ENCODE measurements at places on chromosomes 13 and 19.

GRCh38 chr19:13262450-13262849, 112.2 kb downstream of the IER2 start:
- peak; percentile 10 for DNase-seq

- no peak for DNase-seq
These were observed 189.0 kb downstream of the LMO7 start for GRCh38 chr13:75825161-75825560.

DNA sequence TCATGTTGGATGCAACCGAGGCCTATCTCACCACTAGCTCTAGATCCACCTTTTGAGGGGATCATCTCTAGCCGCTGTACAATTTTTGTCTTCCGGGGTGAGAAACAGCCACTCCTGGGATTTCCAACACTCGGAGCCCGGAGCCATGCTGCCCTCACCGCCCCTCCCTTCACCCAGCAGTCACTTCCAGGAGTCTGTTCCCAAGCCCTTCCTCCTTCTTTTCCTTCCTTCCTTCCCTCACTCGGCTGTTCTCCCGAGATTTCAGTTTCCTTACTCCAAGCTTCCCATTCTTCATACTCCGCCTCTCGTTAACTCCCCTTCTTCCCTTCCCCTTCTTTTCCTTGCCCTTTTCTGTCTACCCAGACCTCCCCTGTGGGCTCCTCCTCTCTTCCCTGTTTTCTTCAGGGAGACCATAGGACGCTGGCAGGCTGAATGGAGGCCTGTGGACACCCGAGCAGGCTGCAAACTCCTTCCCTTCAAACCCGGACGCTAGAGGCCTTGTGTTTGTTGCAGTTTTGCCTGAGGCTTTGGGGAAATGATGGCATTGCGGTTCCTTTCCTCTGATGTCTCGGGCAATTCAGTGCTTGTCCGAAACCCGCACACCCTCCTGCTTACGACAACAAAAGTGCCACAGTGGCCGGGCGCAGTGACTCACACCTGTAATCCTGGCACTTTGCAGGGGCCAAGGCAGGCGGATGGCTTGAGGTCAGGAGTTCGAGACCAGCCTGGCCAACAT, 96.0 kb downstream of the CAB39L start:
- no peak for DNase-seq

DNA sequence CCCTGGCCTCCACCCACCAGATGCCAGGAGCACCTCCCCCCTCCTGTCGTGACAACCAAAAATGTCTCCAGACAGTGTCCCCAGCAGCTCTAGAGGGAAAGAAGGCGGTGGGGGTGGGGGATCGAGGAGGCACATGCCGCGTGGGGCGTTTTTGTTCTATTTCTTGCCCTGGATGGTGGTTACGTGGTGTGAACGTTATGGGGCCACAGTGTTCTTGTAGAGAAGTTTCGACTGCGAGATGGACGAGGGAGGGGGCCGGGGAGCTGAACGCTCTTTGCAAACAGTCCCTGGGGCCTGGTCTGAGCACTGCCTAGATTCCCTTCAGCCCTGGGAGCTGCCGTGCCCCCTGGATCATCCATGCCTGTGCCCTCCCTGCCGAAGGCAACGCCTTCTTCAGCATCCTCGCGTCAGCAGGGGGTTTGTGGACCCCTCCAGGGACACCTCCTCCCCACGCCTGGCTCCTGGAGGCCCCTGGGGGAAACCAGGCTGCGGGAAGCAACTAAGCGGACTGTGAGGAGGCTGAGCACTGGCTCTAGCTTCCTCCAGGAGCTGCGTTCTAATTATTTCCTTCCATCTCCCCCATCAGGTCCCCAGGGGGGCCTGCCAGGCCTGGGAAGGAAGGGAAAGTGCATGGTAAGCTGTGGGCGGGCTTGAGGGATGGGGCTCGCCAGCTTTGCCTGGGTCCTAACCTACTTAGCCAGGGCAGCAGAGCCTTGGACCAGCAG, 131.5 kb downstream of the IER2 start:
- no peak for DNase-seq

- peak; percentile 47 for DNase-seq
These were observed 10.1 kb upstream of the NFIX start for GRCh38 chr19:12985049-12985776.

- peak; percentile 28 for DNase-seq
These were observed 147.4 kb downstream of the ABCC4 start for GRCh38 chr13:95153647-95154412.

DNA sequence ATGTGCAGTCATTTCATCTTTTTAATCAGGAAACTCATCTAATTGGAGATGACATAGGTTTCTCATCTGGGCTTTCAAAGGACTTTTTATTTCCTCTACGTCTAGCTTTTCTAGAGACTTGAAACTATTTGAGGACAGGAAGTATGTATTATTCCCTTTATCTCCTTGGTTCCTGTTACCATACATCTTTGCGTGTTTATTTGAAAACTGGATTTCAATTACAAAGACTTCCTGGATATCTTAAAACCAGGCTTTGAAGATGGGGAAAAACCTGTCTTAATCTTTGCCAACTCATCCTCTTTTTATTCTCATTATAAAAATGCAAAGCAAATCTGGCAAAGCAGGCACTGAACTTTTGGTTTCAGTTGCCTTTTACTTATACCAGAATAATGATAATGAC, 130.5 kb downstream of the LMO7 start:
- DNase-seq: no peak

- DNase-seq: no peak
These were observed 76.3 kb upstream of the GPR183 start for GRCh38 chr13:99383511-99383921.

- DNase-seq: no peak
These were observed 61.3 kb downstream of the OLFM4 start for GRCh38 chr13:53089951-53090350.

DNA sequence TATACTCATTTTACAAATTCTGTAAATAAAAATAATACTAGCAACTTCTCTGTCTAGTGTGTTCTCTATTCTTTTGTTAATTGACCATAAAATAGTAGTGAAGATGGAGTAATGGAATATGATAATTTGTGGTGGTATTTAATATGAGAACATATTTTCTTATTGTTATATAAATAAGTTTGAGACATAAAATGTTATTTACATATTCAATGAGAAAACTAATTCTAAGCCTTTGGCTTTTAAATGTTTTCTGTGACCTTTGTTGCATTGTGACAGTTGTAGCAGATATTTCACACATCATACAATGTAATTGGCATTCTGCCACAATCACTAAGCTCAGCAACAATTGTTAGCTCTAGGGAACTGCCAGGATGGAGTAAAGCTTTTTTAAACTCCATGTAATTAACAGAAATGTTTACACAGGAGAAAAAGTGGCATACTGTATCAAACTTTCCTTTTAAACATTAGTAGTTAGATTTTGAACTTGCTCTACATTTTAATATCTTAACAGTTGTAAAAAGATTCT, 562.1 kb upstream of the PCDH9 start:
- DNase-seq: no peak

DNA sequence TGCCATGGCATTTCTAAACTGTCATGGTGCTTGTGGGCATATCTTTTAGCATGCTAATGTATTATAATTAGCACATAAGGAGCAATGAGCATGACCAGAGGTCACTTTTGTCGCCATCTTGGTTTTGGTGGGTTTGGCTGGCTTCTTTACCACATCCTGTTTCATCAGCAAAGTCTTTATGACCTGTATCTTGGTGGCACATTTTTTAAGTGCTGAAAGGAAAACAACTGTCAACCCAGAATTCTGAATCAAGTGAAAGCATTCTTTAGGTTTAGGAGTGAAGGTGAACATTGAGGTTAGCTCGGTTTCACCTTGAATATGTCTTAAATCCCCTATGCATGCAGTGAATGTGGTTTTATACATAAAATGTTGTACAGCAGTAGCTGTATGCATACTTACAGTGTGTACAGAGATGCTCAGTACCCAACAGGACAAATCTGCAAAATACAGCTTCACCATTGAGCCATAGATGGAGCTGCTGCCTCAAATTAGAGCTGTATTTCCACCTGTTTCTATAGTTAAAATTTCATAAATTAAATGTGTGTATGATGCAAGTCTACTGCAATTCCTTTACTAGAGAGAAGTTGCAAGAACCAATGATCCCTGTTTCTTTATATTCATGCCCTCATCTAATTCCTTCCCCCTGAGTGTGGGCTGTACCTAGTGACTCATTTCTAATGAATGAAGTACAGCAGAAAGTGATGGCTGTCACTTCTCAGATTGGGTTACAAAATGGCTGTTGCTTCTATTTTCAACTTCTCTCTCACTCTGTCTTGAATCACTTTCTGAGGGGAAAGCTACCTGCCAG, 25.2 kb upstream of the IGSF23 start:
- DNase-seq: no peak

DNA sequence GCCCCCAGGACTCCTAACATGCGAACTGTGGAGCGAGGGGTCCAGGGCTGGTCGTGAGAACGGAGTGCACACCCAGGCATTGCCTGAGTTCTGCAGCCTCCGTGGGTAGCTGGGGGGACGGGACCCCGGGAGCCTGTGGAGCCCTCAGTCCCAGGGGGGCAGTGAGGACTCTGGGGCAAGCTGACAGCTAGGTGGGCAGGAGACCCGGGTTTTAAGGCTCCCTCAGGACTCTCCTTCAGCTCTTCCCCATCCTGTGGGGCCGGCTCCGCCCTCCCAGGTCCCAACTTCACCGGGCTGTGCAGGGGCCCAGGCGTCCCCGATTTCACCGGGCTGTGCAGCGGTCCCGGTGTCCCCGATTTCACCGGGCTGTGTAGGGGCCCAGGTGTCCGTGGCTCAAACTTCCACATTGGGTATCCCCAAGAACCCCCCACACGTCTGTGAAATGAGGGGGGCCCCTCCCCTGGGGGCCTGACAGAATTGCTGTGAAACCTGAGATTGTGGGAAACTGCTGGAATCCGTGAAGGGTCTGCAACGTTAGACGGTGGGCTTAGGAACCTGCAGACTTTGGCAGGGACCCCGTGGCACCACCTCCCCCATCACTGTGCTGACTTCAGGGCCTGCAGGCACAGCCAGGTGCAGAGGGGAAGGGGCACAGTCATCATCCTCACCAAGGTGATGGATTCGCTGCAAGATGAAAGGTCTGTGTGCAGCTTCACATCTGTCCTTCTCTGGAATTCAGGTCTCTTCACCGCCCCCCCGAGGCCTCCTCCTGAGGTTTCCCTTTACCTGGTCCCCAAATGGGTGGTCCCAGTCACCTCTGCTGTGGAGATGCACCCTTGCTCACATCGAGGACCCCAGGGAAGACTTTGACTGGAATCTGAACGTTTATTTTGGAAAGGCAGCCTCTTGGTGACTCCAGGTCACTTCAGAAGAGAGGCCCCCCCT, 73.2 kb upstream of the MCF2L start:
- DNase-seq: peak; percentile 99

GRCh38 chr13:80605011-80605410, 264.1 kb upstream of the SPRY2 start:
- no peak for DNase-seq

GRCh38 chr13:75841905-75842304, 205.8 kb downstream of the LMO7 start:
- no peak for DNase-seq

DNA sequence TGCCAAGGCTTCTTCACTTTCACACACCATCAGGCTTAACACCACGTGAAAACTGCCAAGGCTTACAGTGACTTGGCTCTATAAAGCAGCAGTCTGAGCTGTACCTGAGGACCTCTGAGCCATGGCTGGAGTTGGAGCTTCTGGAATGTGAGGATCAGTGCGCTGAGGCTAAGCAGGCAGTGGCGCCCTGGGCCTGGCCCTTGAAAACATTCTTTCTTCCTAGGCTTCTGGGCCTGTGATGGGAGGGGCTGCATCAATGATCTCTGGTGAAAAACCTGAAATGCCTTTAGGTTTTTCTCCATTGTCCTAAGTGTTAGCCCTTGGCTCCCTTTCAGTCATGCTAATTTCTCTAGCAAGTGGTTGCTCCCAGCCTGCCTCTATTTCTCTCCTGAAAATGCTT, 192.5 kb upstream of the PCDH20 start:
- DNase-seq: no peak

GRCh38 chr19:1090731-1091543, 4.2 kb downstream of the POLR2E start:
- DNase-seq: no peak

DNA sequence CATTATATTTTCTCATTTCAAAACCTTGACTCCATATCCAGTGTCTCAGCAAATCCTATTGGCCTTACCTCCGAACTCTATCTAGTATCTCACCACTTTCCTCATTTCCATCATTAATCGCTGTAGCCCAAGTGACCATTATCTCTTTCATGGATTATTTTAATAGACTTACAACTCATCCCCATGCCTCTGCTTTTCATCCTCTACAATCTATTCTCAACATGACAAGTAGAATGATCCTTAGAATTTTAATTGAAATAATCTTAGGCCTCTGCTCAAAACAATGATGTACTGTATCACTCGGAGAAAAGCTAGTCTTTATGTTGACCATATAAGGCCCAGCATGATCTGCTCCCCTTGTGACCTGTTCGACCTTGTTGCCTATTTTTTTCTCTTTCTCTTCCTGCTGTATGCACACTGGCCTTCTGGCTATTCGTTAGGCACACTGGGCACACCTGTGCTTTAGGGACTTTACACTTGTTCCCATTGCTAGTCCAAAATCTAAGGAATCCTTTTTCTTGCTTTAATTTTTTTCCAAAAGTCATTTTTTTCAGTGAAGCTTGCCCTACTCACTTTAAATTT, 21.4 kb downstream of the DNAJC15 start:
- DNase-seq: no peak

DNA sequence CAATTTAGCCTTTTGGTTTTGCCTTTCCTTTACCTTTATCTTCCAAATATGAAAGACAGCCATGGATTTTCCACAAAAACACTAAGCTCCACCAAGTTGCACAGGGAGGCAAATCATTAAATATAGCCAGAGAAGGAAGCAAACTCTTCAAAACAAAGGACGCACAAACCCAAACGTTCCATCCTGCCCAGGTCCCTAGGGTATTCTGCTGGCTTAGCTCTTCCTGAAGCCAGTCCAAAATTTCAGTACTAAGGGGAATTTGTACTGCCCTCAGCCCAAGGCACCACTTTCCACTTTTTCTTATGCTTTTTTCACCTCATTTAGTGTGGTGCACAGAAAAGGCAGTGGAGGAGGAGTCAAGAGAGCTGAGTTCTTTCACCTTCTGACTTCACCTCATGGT, 169.9 kb downstream of the FLT1 start:
- no peak for DNase-seq

DNA sequence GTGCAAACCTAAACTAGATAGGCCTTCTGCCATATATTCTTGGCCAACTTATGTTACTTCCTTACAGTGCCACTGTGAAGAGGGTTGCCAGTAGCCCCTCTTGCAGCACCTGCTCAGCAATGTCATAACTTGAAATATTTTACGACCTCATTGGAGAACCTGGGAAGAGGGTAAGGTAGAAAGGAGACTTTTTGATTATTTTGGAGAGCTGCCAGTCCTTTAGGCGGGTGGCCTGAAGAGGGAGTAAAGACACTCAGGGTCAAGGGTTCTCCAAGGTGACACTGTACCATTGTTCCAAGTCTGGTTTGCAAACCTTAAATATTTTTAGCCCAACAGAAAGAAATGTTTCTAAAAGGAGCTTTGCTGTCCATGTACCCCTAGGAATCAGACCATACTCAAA, 118.3 kb downstream of the FLT1 start:
- peak; percentile 71 for DNase-seq

DNA sequence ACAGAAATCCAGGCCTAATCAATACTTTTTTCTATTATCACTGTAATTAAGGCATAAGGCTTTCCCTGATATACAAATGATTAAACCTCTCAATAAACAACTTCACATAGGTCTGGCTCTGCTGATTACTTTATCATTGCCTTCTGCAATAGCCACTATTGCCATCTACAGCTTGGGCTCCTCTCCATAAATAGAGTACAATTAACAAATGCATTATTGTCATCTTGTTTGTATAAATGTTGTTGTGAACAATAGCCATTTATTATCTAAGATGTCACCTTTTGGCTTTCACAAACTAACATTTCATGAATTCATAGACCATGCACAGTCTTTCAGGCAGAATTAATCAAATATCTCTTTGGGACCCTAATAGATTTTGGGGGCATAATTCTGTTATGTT, 53.3 kb downstream of the NHLRC3 start:
- no peak for DNase-seq
